ENCODE measurements at places on chromosomes 6 and 20.

DNA sequence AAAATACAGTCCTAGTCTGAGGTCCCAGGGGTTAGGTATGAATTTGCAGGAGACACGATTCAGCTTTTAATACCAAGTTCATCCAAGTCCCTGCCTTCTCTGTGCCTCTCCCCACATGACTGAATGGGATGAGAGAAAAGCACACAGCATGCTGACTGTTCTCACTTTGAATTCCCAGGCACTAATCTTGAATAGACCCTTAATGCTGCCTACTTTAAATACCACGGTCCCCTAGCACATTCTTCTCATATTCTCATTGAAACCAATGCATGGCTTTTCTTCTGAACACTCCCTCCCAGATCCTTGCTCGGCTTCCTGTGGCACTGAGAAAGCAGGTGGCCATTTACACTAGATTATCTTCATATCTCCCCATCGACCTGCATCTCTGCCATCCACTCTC lies 30.1 kb upstream of the SCAF8 start:
- DNase-seq: no peak

DNA sequence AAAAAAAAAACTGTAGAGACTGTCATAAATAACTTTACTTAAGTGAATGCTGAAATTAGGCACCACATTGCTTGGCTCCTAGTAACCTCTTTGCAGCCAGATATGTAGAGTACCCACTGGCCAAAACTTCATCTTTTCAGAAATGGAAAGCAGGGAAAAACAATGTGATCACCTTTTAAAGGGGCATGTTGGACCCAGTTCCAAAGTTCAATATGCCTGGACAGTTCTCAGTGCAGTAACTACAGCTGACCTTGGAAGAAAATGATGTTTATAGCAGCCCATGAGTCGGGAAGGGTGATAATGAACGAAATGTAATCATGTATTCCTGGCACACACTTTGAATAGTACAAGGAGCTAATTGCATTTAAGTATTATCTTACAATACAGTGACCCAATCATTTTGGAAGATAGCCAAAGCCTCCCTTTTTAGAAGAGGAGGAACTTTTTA lies 93.6 kb upstream of the TAB2 start:
- DNase-seq: no peak

DNA sequence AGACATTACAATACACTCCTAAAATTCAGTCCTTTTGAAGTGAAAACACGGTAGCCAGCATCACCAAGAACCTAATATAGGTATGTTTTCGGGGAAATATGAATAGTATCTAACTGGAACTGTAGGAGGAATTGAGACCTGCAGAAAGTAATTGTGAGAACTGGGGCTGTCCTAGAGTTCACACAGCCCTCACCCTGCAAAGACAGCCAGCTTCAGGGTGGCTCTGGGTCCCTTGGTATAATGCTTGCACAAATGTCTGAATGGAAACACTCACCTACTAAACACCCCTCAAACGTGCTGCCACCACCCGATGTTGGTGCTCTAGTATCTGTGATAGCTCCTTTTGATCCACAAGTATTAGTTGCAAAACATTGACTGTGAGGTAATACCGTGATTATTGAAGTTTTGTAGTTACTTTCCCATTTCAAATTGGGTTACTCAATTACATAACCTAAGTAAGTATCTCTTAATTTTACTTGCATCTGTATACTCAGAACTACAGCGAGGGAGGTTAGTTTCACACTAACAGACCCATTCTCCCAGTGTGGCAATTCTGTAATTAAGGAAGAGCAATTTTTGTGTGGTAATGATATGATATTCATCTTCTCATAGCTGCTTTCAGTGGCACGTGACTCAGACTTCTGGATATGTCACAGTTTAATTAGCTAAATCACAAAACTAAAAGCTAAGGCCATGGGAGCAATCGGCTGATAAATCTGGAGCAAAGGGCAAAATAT lies 129.5 kb downstream of the INSM1 start:
- DNase-seq: no peak

DNA sequence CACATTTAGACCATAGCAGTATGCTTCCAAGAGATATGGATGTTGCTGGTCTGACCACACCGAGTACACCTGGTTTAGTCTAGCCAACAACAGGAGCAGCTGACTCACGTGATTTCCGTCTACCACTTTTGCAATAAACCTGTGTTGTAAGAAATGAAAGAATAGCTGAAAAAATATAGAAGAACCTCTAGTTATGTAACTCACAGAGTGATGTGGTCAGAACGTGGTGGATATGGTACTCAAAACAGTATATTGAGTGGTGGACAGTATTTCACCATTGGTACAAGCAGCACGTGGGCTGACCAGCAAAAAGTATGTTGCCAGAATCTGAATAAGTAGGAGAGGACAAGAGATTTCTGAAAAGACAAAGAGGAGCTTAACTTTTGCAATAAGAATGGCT lies 226.9 kb downstream of the TBC1D7 start:
- peak; percentile 97 for DNase-seq

GRCh38 chr20:17843246-17844132 lies 125.1 kb downstream of the SNX5 start:
- no peak for DNase-seq

- no peak for DNase-seq
These were observed 6.9 kb upstream of the BIRC7 start for GRCh38 chr20:63228806-63229205.

GRCh38 chr6:18062733-18063132 lies 59.7 kb downstream of the NHLRC1 start:
- DNase-seq: no peak

GRCh38 chr20:2709205-2709981 lies 16.8 kb downstream of the EBF4 start:
- no peak for DNase-seq

- no peak for DNase-seq
These were observed 22.7 kb upstream of the HLA-DQA1 start for GRCh38 chr6:32614366-32615081.

DNA sequence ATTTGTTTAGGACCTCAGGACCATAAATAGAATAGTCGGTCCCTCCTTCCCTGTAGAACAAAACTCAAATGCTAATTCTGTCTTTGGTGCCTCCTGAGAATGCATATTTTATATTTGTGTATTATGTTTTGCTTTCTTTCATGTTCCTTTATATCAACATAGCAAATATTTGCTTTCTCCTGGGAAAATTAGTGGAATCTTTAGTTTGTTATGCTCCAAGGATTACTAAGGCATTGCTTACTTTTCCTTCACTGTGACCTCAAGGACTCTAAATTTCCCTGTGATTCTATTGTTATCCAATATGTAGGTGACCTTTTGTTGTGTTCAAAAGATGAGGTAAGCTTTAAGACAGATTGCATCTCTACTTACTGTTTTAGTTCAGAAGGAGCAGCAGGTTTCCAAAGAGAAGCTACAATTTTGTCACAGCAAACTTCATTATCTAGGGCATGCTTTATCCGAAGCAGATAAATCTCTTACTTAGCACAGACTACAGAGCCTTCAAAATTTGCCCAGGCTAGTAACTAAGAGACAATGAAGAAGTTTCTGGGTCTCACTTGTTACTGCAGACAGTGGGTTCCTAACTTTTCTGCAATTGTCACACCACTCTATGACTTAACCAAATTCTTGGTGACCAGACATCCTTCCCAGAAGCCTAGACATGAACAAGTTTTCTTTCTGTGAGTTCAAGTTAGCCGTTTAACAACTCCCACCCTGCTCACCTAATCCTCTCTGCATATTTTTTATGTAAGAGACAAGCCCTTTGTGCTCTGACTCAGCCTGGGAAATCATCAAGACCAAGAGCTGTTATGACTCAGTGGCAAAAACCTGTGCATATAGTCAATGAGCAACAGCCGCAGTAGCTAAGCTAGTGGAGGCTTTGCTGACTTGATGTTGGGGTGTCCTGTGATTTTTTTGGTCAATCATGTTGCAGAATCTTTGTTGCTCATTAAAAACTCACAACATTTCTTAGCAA lies 378.8 kb downstream of the QKI start:
- no peak for DNase-seq

GRCh38 chr6:24864343-24864742 lies 65.6 kb upstream of the ARMH2 start:
- DNase-seq: no peak

DNA sequence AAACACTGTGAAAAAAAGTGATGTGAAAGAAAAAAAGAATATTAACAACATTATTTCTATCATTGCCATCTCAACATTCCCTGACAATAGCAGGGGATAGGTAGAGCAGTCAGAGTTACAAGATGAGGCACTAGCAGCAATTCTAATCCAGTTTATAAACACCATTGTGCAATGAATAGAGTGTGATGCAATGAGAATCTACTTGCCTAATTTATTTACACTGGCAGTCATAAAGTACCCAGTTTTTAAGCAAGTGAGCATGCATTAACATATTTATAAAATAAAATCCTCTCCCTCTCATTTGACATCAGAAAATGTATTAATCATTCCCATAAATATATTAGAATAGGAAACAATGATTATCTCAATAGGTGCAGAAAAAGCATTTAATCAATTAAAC lies 2.5 kb upstream of the MANEA start:
- DNase-seq: peak; percentile 84

GRCh38 chr20:60050193-60050947 lies 92.1 kb downstream of the CDH26 start:
- DNase-seq: no peak

DNA sequence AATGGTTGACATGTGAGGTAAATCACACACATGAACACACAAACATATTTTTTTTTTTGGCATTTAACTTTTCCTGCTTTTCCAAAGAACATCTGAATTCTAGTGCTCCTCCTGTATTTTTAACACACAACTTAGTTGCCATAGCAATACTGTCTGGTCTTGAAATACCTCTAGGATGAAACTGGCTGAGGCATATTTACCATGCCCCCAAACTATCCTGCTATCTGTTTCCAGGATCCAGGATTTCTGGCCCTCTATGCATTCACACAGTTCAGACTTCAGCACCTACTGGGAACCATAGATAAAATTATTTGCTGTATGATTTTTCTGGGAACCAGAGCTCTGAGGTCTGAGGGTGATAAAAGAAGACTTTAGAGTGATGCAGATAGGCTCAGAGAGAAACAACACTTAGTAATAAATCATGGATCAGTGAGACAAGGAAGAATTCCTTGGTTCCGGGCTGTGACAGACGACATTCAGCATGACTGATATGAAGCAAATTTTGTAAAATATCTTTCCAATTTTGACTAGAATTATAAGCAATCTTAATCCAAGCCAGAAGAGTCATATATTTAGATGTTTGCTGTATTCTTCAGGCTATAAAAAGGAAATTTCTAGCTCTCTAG lies 359.7 kb downstream of the BTBD9 start:
- DNase-seq: no peak

GRCh38 chr20:8144282-8145245 lies 12.5 kb downstream of the PLCB1 start:
- peak; percentile 78 for DNase-seq
